ENCODE measurements at places on chromosomes 7 and 10.

DNA sequence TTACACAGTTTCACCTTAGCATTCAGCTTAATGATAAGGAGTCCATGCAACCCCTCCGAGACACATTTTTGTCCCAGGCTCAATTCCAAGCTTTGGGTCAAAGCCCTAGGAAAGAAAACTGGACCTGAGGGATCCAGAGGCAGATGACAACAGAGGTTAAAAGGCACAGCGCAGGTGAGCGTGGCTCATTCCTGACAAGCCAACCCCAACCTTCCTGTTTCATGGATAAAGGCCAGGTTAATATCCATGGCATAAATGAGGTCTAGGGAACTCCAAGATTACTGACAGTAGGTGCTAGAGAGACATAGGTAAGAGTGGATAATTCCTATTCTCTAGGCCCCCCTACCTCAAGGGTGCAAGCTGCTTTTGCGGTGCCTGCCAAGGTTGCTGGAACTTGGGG, 86.7 kb upstream of the GPR22 start:
- DNase-seq: no peak

DNA sequence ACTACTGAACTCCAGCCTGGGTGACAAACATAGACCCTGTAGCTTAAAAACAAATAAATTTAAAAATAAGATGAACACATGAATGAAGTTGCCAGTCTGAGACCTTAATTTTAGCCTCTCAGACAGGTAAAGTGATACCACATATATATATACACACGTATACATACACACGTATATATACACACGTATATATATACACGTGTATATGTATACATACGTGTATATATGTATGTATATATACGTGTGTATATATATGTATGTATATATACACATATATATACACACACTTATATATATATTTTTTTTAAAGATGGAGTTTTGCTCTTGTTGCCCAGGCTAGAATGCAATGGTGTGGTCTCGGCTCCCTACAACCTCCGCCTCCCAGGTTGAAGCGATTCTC, 62.7 kb downstream of the UBE2H start:
- no peak for DNase-seq

DNA sequence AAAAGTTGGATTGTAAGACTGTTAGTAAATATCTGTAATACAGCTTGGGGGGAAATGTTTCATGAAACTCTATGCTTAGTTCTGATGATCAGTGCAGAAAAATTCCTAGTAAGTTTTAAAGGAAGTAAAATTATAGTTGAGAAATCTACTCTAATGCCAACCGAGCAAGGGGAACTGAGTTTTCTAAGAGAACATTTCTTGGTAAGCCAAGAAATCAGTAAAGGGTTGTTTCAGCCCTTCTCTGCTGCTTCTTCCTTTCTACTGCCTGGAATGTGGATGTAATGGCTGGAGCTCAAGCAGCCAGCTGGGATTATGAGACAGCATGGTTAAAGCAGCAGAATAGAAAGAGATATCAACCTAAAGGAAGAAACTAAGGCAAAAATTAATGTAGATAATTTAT, 15.9 kb upstream of the AKR1B1 start:
- no peak for DNase-seq

GRCh38 chr10:34535872-34536271, 279.2 kb downstream of the PARD3 start:
- no peak for DNase-seq

GRCh38 chr10:44380829-44381600, 3.9 kb downstream of the CXCL12 start:
- no peak for DNase-seq

Measured in activated T-helper 1 cell treated with Interleukin-2 at 50 U/mL for 16 hours (primary cell).